ENCODE measurements at places on chromosomes 11 and 22.

DNA sequence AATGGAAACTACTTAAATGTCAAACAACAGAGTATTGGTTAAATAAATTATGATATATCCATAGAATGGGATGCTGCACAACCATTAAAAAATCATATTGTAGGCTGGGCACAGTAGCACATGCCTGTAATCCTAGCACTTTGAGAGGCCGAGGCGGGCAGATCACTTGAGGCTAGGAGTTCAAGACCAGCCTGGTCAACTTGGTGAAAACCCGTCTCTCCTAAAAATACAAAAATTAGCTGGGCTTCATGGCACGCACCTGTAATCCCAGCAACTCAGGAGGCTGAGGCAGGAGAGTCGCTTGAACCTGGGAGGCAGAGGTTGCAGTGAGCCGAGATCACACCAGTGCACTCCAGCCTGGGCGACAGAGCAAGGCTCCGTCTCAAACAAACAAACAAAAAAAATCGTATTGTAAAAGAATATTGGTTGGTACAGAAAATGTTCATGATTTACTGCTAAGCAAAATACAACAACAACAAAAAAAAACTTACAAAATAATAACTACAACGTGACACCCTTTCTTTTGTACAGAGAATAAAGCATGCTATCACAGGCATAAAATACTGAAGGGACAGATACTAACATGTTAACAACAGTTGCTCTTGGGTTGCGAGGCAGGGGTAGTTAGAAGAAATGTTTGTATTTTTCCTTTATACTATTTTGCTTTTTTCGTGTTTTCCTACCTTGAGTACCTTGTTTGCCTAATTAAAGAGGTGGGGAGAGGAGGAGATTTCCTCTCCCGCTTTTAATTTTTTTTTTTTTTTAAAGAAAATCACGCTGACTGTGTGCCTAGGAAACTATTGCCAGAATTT lies 21.3 kb upstream of the RRAS2 start:
- no peak for DNase-seq

GRCh38 chr11:106644824-106645223 lies 373.5 kb downstream of the GUCY1A2 start:
- no peak for DNase-seq

- peak; percentile 29 for DNase-seq
These were observed 9.4 kb downstream of the PLAAT2 start for GRCh38 chr11:63553759-63554158.

DNA sequence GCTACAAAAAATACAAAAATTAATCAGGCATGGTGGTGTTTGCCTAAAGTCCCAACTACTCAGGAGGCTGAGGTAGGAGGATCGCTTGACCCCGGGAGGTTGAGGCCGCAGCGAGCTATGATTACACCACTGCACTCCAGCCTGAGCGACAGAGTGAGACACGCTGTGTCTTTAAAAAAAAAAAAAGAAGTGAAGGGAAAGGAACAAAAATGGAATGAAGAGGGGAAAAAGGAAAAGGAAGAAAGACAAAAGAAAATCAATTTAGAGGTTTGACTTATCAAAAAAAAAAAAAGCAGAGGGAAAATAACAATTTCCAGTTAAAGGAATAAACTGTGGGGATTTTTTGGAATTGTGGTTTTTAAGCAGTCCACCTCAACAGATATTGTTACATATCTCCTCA lies 36.8 kb downstream of the MRTFA start:
- no peak for DNase-seq

GRCh38 chr11:4619514-4619913 lies 11.5 kb upstream of the TRIM68 start:
- DNase-seq: no peak

DNA sequence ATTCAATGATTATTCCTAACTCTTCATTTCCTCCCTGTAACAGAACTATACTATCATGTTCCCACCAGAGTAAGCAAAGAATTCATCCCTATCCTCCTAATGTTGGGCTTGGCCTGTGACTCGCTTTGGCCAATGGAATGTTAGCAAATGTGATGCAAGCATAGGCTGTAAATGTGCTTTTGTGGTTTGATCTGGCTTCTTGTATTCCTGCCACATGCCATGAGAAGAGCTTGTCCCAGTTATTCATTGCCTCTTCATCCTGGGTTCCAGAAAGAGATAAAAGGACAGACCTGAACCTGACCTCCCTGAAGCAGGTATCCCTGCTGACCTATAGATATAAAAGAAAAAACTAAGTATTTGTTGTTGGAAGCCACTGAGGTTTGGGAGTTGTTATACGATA lies 51.0 kb downstream of the SYTL2 start:
- DNase-seq: no peak

GRCh38 chr11:37841016-37841415 lies 1243.0 kb upstream of the RAG2 start:
- DNase-seq: no peak

DNA sequence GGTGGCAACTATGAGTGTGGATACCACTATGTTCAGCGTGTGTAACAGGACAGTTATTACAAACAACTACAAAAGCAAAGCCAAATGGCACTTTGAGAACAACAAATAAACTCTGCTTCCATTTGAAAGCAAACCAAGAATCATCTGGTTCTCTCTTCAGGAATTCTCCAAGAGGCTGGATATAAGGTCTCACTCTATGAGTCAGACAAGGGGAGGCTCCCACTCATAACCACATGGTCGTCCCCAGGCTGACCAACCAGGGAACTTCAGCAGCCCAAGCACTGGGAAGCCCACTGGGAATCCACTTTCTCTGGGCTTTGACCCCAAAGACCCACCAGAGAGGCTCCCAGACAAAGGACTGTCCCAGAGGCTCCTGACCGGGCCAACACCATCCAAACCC lies 35.3 kb downstream of the DGCR2 start:
- DNase-seq: no peak

DNA sequence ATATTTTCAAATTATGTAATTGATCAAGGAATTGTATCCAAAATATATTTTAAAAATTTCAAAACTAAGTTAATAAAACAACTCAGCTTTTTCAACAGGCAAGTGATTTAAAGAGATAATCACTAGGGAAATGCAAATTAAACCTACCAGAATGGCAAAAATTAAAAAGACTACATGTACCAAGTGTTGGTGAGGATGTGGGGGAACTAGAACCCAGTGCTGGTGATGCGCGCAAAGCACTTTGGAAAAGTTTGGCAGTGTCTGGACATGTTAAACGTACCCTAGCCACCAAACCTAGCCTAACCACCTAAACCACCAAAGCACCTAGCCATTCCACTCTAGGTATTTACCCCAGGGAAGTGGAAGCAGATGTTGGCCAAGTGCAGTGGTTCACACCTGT lies 22.9 kb downstream of the PACSIN2 start:
- no peak for DNase-seq

- DNase-seq: no peak
These were observed 46.8 kb upstream of the IGLL5 start for GRCh38 chr22:22840780-22841179.

GRCh38 chr11:99979042-99979441 lies 708.0 kb upstream of the ARHGAP42 start:
- no peak for DNase-seq

GRCh38 chr11:65576232-65576866 lies 496 bp downstream of the EHBP1L1 start:
- DNase-seq: no peak

- DNase-seq: no peak
These were observed 7.9 kb downstream of the MUC5B start for GRCh38 chr11:1230456-1231395.

DNA sequence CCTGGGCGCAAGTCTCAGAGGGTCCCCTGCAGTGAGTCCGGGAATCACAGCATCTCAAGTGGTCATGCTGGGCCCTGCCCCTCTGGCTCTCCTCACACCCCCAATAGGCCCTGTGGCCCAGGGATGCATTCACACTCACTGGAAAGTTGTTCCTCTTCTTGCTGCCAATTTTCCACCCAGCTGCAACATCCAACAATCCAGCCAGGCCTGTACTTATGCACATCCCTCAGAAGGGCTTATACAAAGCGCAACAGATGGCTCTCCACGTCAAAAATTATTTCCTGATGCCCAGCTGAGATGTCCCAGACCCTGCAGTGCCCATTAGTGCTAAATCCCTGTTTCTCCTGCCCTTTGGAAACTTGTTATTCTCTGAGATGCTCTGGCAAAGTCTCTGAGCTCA lies 407.8 kb upstream of the NARS2 start:
- no peak for DNase-seq

GRCh38 chr22:43876866-43877509 lies 14.7 kb upstream of the SULT4A1 start:
- no peak for DNase-seq

- no peak for DNase-seq
These were observed 51.5 kb downstream of the LHFPL7 start for GRCh38 chr22:24894998-24895397.

DNA sequence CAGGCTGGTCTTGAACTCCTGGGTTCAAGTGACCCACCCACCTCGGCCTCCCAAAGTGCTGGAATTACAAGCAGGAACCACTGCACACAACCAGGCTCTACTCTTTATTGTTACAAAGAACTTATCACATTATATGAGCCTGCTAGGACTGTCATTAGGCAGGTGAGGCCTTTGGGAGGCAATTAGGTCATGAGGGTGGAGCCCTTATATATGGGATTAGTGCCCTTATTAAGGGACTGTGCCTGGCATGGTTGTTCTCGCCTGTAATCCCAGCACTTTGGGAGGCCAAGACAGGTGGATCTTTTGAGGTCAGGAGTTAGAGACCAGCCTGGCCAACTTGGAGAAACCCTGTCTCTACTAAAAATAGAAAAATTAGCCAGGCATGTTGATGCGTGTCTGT lies 10.5 kb upstream of the PSMC3 start:
- DNase-seq: no peak

DNA sequence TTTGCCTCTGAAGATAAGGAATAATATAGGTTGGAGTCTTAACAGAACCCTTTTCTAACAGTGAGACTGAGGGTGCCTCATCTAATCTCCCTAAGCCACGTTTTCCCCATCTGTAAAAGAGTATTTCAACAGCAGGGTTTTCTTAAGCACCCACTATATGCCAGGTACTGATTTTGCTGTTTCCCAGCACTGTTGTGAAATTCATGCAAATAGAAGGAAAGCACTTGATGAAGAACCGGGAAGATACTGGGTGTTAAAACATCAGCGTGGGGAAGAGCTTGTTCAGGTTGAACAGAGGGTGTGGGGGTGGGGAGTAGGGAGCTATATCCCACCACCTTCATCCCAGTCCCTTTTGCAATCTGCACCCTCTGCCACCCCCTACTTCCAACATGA lies 2.8 kb downstream of the HMOX1 start:
- DNase-seq: no peak

DNA sequence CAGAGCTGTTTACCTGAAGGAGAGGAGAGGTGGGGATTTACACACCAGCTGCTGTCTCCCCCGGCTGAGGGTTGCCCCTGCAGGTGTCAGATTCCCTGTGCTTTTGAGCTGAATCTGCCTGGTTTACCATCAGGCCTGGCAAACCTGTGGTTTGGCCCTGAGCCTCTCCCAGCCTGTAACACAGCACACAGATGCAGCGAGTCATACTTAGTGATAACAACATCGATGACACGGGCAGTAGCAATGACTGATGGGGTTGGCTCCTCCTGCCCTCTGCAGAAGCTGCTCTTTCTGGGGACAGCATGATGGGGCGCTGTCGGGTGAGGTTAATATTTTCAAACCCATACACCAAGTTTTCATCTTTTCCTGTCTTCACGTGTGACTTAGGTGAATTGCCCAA lies 380.0 kb upstream of the B3GAT1 start:
- no peak for DNase-seq

- DNase-seq: no peak
These were observed 410.6 kb downstream of the SOX6 start for GRCh38 chr11:15945726-15946125.

DNA sequence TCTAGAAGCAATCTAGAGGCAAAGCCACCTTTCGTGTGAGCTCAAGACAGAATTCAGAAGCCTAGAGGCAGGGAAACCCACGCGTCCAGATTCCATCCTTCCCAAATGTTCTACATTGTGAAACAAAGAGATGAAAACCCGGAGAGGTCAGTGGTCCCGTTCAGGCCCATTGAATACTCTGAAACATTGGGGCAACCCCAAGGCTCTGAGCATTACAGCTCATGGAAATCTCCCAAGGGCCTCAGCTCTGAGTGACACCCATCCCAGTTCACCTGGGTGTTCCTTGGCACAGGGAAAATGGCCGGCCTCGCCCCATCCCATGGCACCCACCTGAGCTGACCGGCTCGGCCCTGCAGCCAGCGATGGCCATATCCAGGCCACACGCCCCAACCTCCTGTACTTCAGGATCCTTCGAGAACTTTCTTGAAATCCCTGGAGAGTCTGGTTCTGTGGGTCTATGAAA lies 128.6 kb upstream of the FGF3 start:
- DNase-seq: no peak

DNA sequence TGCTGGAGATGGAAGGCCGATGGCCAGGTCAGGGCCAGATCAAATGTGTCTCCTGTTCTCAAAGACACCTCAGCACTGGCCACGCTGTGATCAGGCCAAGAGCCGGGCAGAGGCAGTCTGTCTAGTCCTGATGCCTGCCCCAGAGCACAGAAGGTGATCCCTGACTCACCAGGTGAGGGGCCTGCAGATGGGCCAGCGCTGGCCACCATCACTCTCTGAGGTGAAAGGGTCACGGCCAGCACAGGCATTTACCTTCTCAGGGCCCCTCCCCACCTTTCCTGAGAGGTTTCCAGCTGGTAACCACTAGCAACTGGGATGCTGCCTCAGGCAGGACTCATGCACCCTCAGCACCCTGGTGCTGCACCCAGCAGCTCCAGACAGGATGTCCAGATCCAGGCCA lies 2.9 kb downstream of the SBF1 start:
- no peak for DNase-seq

DNA sequence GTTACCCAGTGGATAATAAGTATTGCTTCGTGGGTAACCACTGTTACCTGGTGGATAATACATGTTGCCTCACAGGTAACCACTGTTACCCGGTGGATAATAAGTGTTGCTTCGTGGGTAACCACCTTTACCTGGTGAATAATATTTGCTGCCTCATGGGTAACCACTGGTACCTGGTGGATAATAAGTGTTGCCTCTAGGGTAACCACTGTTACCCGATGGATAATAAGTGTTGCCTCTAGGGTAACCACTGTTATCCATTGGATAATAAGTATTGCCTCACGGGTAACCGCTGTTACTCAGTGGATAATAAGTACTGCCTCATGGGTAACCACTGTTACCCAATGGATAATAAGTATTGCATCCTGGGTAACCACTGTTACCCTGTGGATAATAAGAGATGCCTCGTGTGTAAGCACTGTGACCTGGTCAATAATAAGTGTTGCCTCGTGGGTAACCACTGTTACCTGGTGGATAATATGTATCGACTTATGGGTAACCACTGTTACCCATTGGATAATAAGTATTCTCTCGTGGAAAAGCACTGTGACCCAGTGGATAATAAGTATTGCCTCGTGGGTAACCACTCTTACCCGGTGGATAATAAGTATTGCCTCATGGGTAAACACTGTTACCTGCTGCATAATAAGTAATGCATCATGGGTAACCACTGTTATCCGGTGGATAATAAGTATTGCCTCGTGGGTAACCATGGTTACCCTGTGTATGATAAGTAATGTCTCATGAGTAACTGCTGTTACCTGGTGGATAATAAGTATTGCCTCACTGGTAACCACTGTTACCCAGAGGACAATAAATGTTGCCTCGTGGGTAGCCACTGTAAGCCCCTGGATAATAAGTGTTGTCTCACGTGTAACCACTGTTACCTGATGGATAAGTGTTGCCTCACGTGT lies 20.1 kb upstream of the NXPE4 start:
- no peak for DNase-seq
